ENCODE measurements at places on chromosomes 1 and 21. TPM values are rescaled to one million over a fixed set of nuclear protein-coding genes. Genes with fewer than 3 reads are reported as not detected.

The CD101 gene
- 2.5 TPM for polyA plus RNA-seq

The CCDC17 gene
- polyA plus RNA-seq, result 2.0 TPM

- no peak for DNase-seq
Measured at GRCh38 chr1:111179968-111180533, 20.4 kb downstream of the DENND2D start.

The CD55 gene
- polyA plus RNA-seq, result 50.3 TPM

DNA sequence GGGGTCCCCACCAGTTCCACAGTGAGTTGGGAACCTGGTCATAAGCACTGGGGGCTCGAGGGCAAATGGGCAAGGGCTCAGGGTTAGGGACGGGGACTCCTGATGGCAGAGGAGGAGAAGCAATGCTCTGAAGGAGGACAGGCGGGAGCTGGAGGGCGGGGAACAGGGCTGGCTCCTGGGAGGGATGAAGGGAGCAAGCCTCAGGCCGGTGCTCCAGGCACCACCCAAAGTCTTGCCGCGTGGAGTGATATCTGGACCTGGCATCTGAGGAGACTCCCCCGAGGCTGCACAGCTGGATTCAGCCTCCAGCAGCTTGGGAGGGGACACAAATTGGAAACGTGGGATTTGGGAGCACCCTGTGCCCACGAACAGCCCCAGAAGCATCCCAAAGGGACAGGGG, 11.0 kb downstream of the MEGF6 start:
- DNase-seq, result no peak

The REN gene
- 94.2 TPM for polyA plus RNA-seq

GRCh38 chr1:7341145-7341905, 429.8 kb upstream of the VAMP3 start:
- no peak for DNase-seq

- no peak for DNase-seq
Measured at GRCh38 chr1:171754353-171754705, 12.5 kb upstream of the VAMP4 start.

GRCh38 chr1:80054129-80054528, 1047.6 kb upstream of the ADGRL4 start:
- no peak for DNase-seq

The PLA2G2D gene
- 0.08 TPM for polyA plus RNA-seq

DNA sequence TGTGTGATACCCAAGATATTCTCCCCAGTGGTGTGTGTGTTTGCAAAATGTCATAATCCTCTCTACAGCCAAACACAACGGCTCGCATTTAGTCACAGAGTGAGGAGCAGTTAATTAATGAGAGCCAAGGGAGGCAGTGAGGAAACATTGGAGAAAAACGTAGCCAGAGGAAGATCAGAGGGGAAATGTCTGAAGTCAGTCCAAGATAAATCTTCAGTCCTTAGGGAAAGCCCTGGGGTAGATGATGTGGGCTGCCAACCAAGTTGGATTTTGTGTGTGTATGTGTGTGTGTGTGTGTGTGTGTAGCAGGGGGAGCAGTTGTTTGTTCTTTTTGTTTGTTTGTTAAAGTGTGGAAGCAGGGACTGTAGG, 201.0 kb upstream of the PTBP2 start:
- DNase-seq, result no peak

GRCh38 chr1:112855152-112855828, 100.7 kb downstream of the SLC16A1 start:
- no peak for DNase-seq

The TMEM269 gene
- polyA plus RNA-seq, result 0.47 TPM

DNA sequence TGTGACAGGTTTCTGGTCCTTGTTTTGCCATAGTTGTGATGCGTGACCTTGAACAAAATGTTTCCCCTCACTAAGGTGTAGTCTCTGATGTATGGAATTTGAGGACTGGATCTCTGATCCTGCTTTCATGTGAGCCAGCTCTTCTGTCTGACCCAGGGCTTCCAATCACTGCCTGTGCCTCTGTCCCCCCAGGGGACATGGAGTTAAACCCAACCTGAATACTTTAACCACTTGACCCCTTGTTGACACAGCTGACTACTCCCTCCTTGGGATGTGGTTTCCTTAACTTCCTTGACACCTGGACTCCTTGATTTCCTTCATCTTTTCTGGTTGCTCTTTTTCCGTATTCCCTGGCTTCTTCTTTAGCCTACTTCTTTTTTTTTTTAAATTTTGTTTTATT, 36.0 kb upstream of the SSBP3 start:
- no peak for DNase-seq

The CLDN19 gene
- 84.5 TPM for polyA plus RNA-seq

The DEPDC1 gene
- 16.0 TPM for polyA plus RNA-seq

GRCh38 chr1:180246579-180246978, 16.5 kb downstream of the LHX4 start:
- DNase-seq, result no peak

The HAO2 gene
- polyA plus RNA-seq, result 90.3 TPM

DNA sequence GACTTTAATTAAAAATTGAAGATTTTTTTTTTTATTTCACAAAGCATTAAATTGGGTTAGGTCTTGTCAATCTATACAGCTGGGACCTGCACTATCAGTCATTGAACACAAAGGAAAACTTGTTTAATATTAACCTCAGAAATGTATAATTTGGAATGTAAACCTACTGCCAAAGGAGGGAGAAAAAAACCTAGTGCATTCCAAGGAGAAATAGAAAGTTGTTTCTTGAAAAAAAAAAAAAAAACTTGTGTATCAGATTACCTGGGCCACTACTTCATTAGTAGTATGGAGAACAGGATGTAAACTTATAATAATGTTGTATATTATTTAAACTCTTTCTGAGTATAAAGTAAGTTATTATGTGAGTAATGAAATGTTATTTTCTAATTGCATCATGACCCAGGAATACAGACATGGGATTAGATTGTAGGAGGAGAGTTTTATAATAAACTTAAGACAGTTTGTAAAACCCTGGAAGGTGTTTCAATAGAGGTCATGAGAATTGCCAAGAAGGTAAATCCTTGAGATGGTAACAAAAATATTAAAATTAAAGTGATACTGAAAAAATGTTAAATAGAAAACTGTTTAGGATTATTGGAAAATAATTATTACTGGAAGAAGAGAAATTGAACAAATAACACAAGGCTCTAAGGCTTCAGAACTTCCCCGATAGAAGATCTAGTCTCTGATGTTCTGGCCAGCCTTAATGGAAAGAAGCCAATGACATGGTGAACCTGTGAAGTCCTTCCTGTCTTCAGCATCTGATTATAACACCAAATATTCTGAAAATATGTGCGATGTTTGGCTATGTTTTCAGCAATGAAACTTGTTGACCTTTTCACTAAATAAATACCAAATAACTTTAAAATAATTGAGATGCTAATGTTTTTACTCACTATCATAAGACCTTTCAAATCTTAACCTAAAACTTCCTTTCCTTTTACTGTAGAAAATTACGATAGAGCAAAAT, 412.8 kb upstream of the LYPLAL1 start:
- no peak for DNase-seq

The ABCA4 gene
- 10.8 TPM for polyA plus RNA-seq

The FMOD gene
- polyA plus RNA-seq, result 291 TPM

The RIMS3 gene
- polyA plus RNA-seq, result 1.4 TPM

The UBL4B gene
- polyA plus RNA-seq, result not detected

GRCh38 chr1:46445773-46446256, 43.8 kb upstream of the DMBX1 start:
- DNase-seq, result no peak

The HSD11B1 gene
- 0.53 TPM for polyA plus RNA-seq

The BCAR3 gene
- 30.3 TPM for polyA plus RNA-seq

The TRIM67 gene
- polyA plus RNA-seq, result 0.06 TPM

The HUNK gene
- 20.3 TPM for polyA plus RNA-seq

DNA sequence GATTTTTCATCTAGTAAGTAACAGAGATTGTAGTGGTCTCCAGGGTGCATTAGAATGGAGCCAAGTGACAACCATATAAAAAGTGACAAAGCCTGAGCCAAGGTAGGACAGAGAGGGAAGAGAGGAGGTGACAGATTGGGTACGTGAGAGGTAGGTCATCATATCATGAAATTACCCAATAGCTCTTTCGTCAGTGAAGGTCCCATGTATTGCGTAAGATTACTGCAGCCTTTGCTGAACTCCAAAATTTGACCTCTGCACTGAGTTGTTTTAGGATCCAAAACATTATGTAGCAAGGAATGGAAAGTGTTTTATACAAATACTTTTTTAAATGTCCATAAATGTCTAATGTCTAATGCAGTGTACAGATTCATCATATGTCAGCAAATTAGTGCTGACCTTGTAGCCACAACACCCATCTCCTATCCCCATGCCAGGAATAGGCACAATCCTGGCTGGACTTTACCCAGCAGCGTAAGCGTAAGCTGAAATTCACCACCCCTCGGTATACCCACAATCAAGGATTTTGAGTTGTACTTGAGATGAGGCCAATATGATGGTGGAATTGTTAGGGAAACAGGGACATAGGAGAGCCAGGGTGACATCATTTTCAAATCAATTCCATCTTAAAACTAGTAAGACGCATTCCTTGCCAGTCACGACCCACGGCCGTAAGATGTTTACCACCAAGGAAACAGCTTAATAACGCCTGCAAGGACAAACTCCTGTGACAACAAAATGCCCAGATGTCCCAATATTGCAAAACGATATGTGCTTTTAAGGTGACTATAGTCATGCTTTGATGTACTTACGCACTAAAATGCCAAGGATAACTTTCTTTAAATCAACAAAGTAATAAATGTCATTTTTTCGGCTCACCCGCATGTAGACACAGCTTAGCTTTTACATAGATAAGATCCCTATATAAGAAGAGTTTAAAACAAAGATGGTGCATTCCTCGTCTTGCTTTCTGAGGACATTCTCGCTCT, 38.1 kb upstream of the GREM2 start:
- no peak for DNase-seq

The DCST1 gene
- polyA plus RNA-seq, result 0.37 TPM

GRCh38 chr1:181347495-181348390, 135.6 kb upstream of the CACNA1E start:
- DNase-seq, result no peak

DNA sequence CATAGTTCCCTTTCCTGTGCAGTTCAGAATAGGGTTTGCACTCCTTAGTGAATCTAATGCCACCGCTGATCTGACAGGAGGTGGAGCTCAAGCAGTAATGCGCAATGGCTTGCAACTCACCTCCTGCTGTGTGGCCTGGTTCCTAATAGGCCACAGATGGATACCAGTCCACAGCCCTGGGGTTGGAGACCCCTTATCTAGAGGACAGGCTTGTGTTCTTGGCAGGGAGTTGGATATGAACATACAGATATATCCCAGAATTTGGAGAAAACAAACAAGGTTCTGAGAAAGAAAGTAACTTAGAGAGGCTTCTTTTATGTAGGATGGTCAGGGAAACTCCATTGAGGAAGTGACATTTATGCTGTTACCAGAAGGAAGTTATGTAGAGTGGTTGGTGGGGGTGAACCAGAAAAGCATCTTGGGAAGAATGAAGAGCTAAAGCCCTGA, 5.1 kb upstream of the PTPRC start:
- DNase-seq, result no peak

The ITLN2 gene
- polyA plus RNA-seq, result not detected

DNA sequence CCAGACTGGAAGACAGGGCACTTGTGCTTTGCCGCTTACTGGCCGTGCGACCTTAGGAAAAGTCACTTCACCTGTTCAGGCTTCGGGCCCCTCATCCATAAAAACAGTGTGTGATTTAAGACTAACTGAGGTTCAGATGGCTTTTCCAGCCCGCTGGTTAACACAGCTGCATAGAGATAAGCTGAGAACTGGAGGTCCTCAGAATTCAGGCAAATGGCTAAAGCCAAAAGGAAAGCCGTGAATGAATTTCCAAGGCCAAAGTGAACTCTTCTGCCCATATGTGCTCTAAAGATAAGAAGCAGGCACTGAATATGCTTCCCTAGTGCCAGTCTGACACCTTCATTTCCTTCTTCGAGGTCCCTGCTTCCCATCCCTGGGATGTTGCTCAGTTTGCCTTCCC, 23.5 kb upstream of the SARS1 start:
- no peak for DNase-seq

The UTS2 gene
- polyA plus RNA-seq, result not detected

- no peak for DNase-seq
Measured at GRCh38 chr1:58886611-58887010, 102.8 kb upstream of the JUN start.

DNA sequence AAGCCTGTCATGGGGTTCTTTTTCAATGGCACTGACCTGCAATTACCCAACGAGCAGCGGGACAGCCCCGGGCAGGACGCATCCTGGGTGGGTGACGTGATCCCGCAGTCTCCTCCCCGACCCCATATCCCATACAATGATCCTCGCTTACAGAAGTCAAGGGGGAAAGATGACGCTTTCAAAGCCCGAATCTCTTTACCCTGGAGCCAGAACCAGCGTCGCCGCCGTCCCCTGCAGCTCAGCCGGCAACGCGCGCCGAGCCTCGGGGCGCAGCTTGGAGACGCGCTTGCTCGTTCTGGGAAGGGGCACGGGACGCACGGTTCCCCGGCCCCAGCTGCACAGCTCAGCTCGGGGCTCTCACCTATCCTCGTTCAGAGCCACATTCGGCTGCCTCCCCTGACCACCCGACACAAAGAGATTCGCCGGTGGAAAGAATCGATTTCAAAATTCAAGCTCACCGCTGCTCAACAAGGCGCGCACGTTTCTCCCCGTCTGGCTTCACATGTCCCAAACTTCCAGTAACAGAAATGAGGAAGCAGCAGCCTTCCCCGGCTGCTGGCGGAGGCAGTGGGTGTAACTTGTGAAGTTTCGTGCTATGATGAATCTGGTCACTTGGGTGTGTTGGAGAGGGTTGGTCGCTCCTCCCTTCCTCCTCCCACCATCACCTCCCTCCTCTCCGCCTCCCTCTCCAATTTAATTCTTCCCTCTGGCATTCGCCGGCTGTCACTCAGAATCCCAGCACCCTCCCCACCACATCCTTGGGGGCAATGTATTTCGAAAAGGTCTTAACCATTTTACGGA, at the start of gene TIAM1:
Gene TIAM1 (minus strand): TSS at position 582 of the 801 bp plus-strand sequence. CDS start 77,289 bp downstream, outside the sequence.
- peak; percentile 50 for DNase-seq

The PGLYRP4 gene
- polyA plus RNA-seq, result not detected

- DNase-seq, result peak; percentile 38
Measured at GRCh38 chr1:173122958-173123852, 72.5 kb upstream of the TNFSF18 start.

DNA sequence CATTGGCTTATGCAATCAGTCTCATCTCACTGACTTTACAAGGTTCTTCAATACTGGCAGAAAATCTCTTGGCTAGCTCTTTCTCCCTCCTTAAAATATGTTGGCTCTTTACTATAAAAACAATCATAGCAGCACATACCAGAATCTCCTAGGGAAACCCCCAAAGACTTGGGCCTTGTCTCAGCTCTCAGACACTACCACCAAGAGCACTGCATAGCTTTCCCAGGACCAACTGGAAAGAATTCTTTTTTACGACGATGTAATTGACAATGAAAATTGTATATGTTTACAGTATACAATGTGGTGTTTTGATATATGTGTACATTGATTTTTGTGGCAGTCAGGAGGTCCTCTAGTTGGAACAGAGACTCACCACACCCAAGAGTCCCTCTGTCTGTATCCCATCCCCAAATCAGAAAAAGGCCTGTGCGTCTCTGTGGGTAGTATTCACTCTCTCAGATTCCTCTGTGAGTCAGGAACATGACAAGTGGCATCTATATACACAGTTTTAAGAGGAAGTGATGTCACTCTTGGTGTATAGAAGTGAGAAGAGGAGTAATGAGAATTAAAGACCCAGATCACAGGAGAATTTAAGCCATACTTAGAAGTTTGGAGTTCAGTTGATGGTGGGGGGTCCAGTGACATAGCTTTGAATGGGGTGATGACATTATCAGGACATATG, 21.1 kb downstream of the SMAP2 start:
- no peak for DNase-seq
